ENCODE measurements at places on chromosomes 12 and 14. TPM values are rescaled to one million over a fixed set of nuclear protein-coding genes. Genes with fewer than 3 reads are reported as not detected.
A peak's percentile ranks its signal among the peaks of the same experiment; 100 is the strongest.

GRCh38 chr14:74979442-74980397 is 23.0 kb upstream of the EIF2B2 start:
- DNase-seq, result no peak

GRCh38 chr12:47707905-47708543 is 2.2 kb upstream of the RPAP3 start:
- no peak for DNase-seq

- no peak for DNase-seq
Measured at GRCh38 chr12:52728374-52728773, 25.1 kb upstream of the KRT77 start.

- DNase-seq, result no peak
Measured at GRCh38 chr12:80038062-80038560, 61.2 kb upstream of the OTOGL start.

DNA sequence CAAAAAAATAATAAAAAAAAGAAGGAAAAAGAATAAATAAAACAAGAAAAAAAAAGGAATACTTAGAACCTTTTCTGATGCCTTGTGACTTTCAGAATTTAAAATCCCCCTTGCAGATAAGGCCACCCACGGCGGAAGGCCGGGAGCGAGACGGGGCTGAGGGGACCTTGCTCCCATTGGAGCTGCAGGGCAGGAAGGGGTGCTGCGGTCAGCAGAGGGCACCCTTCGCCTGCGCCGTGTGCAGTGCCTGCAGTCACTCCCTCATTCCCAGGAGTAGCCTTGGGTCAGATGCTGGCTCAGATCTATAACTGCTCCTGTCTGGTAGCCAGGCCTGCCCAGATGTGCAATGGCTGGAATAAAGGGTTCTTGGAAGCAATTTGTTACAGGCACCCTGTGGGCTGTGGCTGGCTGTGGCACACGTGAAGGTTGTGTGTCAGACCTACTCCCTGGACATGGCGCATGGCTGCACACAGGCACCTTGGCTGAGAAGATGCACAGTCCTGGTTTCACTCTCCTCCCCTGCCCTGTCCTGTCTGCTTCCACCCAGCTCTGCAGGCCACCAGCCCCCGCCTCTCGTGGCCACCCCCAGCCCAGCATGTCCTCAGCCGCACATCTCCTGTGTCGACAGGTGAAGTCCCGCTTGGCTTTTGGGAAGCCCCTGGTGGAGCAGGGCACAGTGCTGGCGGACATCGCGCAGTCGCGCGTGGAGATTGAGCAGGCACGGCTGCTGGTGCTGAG is 13.4 kb upstream of the ALDH2 start:
- DNase-seq, result peak; percentile 52

KRT85 gene
- total RNA-seq, result not detected

DNA sequence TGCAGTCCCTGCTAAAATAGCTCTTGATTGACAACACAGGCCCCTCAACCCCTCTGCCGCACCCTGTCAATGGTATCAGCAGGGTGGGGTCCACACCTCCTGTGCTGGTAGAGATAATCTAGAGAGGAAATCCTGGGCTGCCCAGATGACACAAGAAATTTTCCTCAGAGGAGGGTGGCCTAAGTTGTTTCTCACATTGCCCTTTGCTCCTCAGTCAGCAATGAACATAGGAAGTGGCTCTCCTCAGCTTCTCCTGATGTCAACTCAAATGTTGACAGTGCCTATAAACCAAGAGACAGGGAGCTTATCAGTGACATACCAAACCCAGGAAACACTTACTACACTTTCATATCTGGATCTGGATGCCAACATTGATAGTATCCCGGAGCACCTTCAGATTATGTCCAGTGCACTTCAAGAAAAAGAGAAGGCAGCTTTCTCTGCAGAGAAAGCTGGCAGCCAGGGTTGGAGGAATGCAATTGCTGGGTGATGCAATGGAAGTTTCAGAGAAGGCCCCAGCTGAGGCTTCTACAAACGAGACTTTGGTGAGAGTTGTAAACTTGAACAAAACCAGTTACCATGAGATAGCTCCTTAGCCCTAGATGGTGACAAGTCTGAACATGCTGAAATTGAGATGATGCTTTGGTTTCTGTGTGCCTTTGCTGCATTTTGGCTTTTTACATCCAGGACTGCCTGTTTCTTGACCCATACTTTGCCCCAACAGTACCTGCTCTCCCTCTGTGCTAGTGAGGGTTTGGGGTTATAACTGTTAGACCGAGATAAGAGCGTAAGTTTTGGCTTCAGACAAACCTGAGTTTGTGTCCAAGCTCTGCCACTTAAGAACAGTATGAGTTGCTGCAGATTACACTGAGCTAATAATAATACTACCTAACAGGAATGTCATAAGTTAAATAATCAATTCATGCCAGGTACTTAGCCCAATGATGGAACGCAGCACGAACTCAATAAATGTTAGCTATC is 183.5 kb downstream of the NUAK1 start:
- no peak for DNase-seq

- DNase-seq, result no peak
Measured at GRCh38 chr12:12622418-12622817, 10.7 kb downstream of the CREBL2 start.

GALNT8 gene
- 5.8 TPM for total RNA-seq

GRCh38 chr12:50166799-50167048 is 445 bp downstream of the CERS5 start:
- peak; percentile 40 for DNase-seq

REP15 gene
- 1.9 TPM for total RNA-seq

KRT2 gene
- not detected for total RNA-seq

ZDHHC22 gene
- not detected for total RNA-seq

SSTR1 gene
- 1.3 TPM for total RNA-seq

DNA sequence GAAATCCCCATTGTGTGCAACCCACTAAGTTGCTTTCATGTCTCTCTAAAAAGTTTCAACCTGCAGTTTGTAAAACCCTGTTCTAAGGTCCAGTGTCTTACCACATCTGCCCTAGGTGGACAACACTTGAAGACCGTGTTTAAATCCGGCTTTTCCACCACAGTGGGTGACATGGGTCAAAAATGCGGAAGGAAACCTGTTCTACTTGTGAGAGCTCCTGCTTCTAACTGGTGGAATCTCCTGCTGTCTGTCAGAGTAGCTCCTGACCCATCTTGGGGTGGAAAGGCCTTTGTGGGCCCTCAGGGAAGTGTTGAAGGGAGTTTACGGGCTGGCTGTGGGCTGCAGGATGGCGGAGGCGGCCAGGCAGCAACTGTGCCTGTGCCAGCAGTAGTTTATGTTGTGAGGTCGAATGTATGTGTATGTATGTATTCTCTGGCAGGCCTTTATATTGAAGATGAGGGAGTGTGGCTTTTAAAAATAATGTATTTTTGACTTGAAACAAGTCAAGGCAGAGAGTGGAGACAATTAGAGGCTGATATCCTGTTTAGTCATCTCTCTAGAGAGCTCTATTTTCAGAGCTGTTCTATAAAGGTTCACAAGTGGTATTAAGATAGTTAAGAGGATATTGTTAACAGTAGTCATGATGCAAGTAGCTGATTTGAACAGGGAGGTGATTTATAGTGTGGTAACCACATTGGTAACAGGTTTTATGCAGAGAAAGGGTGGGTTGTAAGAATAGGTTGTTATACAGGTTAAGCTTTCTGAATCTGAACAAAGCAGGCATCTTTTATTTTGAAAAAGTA is 67.0 kb downstream of the PRKCH start:
- no peak for DNase-seq

KRT73 gene
- not detected for total RNA-seq

GRCh38 chr14:91113829-91114078 is at the start of gene DGLUCY:
TSS of gene DGLUCY (plus strand) at chr14:91114073. CDS start at chr14:91160295, 46,222 bp downstream.
- DNase-seq, result peak; percentile 80

Data from uterus (tissue), 4 donors.